Umbilical cord (tissue), 2 donors: ENCODE measurements at places on chromosomes 4 and X. TPM values are rescaled to one million over a fixed set of nuclear protein-coding genes. Genes with fewer than 3 reads are reported as not detected.

The DDX53 gene
- 2.2 TPM for total RNA-seq

- no peak for DNase-seq
These were observed 252.6 kb upstream of the ETNPPL start for GRCh38 chr4:109015413-109015810.

DNA sequence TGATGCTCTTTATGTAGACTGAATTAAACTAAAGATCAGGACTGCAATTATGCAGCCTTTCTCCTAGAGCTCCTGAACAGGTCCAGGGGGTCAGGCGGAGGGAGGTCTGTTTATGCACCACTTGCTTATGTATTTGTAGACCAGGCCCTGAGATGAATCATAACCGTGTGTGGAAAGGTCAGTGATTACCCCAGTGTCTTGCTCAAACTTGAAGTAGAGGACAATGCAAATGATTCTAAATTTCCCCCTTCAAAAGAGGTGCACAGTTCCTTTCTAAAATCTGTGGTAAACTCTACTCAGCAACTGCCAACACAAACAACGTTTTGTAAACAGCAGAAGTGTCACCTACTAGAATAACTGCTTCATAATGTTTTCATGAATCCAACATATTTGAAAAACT lies 13.0 kb upstream of the TBC1D9 start:
- DNase-seq: no peak

DNA sequence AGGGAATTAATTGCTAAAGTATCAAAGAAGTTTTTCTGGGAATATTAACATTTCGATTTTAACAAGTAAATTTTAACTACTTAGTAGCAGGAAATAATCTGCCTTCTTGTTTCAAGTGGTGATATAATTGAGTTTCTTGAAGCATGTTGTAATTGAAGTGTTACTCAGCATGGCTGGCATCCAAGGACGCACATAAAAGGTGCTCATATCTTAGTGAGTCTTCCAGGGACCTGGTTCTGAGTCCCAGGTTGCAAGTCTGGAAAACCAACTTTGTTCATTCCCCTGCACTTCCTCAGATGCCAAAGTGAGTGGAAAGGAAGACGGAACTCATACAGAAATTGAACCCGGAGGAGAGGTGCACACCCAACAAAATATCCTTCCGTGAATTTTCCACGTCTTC lies 399.6 kb downstream of the NLGN4X start:
- DNase-seq: no peak

The POU4F2 gene
- total RNA-seq: 5.3 TPM

- DNase-seq: no peak
These were observed 139.2 kb downstream of the TMEM164 start for GRCh38 chrX:110142096-110142495.

The EDA2R gene
- total RNA-seq: 0.48 TPM
